ENCODE measurements at places on chromosomes 1 and 21.
A peak's percentile ranks its signal among the peaks of the same experiment; 100 is the strongest.

- DNase-seq: no peak
Measured at GRCh38 chr21:14454016-14455009, 71.4 kb upstream of the HSPA13 start.

DNA sequence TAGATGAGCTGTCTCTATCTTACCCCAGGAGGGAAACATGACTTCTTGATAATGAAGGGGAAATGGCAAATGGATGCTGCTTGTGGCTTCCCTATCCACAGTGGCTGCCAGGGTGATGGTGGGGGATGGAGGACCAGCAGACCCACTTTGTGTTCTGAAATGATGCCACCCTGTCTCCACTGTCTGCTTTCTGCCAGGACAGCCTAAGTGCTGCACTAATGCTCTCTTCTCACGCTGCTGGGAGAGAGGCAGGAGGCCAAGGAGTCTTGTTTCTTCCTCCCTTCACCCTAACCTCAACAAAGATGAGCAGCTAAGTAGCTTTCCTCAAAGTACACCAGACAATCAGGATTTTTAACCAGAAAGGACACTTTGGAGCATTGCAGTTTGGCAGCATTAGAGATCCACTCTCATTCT is 36.6 kb downstream of the XCL1 start:
- DNase-seq: no peak

DNA sequence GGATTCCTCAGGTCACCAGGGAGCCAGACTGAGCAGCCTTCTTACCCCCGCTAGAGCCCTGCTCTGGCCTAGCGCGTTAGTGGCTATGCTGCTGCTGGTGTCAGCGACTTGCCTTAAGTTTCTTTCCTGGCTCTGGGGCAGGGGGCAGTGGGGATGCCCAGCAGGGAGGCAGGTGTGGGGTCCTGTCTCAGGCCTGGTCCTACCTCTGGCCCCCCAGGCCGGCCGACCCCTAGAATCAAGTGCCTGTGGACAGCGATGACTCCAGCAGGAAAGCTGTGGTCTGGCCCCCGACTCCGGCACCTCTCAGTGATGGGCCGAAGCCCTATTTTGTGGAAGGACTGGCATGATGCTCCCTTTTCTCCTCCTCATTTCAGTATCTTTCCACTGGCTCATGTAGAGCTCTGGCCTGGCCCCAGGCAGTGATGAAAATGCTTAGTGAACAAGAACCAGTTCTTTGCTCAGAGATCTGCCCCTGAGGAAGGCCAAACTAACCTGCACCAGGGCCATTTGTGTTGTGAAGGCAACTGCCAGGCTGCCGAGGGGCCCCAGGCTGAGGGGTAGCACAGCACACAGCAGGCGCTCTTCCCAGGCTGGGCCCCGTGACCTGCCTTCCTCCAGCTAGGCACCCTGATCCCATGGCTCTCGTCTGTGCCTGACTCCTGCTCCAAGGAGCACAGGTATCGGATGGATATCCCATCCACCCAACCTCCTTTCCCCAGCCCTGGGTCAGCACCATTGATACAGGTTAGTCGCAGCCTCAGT is 23.7 kb downstream of the MRPL37 start:
- DNase-seq: no peak

DNA sequence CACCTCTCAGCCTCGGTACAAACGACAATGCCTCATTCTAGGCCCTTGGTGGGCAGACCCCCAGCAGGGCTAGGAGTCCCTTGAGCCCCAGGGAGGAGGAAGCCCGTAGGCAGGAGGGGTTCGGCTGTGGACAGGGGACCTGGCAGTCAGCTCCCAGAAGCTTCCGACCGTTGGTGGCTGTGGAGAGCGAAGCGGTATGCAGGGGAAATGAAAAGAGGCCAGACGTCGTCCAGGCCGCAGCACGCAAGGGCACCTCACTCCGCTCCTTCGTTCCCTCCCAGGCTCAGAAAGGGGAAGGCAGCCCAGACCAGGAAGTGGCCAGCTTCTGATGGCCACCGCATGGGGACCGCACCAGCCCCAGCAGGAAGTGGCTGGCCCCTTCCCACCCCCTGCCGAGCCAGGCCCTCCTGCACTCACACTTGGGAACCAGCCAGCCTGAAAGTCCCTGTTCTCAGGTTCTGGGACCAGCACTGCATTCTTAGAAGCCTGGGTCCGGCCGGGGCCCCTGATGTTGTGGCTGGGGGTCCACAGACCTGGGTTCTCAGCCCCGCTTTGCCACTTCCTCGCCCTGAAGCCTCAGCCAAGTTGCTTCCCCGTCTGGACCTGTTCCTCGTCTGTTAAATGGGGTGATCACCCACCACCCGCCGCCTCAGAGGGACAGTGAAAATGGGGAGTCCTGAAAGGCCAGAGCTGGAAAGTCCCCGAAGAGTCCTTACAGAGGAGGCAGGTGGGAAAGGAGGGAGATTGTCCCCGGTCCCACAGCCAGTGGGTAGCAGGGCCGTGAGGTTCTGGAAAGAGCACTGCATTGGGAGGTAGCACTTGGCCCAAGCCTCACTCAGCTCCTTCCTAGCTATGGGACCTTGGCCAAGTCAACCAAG is 104.0 kb upstream of the RUNX3 start:
- no peak for DNase-seq

GRCh38 chr1:68015971-68016370 is 34.5 kb downstream of the DIRAS3 start:
- no peak for DNase-seq

DNA sequence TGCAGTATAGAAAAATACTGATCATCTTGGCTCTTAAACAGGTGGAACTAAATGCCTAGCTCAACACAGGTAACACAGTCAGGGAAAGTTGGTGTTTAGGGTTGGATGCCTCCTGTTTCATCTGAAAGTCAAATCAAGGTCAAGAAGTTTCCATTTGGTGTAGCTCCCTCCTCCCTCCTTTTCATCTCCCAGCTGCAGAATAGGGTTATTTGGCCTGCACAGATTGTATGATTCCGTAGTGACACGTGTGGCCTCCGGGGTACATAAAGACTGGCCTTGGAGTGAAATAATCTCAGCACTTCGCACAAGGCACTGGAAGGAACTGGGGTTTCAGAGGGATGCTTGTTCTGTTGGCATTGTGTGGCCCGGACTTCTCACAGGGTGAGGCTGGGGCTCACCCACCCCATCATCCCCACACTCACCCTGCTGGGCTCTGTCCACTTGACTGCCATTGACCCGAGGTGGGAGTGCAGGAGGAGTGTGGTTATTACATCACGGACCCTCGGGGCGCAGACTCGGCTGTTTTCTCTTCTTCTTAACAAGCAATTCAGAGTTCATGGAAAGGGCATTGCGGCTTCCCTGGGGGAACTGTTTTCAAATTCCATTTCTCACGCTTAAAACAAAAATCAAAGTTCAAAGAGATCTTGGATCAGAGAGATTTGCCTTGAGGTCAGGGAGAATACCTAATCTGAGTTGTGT is 18.4 kb downstream of the IGSF5 start:
- no peak for DNase-seq

DNA sequence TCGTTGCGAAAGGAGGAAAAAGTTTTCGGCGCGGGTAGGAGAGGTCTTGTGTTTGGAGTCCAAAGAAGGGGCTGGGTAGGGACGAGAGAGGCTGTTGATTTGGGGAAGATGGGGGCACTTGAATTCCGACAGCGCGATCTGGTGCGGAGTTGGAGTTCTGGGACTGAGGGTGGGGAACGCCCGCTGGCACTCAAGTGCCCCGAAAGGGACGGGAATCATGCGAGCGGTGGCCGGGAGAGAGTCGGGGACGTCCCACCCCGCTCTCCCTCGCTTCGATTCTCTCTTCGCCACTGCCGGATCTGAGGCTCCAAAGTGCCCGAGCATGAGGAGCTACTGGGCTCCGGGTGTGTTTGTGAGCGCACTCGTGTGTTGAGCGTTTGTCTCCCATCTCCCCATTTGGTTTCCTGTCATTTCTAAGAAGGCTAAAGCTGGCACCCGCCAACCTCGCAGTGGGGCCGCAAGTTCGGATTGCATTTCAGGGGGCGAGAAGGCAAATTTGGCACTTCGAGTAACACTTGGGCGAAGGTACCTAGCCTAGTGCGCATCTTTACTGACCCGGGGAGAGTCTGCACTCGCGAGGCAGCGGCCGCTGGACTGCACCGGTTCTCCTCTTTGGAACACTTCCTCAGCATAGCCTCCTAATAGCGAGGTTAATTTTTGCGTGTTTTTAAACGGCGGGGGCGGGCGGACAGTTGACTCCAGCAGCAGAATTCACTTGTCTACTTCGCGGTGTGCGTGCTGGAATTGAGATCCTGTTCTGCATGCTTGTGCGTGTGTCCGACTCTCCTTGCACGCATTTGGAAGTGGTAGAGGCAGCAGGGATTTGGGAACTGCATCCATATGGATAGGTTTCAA is 1.2 kb downstream of the CHRM3 start:
- no peak for DNase-seq

DNA sequence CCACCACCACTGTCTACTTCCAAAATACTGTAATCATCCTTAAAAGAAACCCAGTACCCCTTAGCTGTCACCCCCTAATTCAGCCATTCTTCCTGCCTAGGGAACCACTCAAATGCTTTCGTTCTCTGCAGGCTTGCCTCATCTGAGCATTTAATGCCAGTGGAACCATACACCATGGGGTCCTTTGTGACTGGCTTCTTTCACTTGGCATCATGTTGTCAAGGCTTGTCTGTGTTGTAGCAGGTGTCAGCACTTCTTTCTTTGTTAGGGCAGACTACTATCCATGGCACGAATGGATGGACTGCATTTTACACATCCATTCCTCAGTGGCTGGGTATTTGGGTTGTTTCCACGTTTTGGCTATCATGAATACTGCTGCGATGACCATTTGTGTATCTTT is 28.5 kb downstream of the SH3BGR start:
- no peak for DNase-seq

DNA sequence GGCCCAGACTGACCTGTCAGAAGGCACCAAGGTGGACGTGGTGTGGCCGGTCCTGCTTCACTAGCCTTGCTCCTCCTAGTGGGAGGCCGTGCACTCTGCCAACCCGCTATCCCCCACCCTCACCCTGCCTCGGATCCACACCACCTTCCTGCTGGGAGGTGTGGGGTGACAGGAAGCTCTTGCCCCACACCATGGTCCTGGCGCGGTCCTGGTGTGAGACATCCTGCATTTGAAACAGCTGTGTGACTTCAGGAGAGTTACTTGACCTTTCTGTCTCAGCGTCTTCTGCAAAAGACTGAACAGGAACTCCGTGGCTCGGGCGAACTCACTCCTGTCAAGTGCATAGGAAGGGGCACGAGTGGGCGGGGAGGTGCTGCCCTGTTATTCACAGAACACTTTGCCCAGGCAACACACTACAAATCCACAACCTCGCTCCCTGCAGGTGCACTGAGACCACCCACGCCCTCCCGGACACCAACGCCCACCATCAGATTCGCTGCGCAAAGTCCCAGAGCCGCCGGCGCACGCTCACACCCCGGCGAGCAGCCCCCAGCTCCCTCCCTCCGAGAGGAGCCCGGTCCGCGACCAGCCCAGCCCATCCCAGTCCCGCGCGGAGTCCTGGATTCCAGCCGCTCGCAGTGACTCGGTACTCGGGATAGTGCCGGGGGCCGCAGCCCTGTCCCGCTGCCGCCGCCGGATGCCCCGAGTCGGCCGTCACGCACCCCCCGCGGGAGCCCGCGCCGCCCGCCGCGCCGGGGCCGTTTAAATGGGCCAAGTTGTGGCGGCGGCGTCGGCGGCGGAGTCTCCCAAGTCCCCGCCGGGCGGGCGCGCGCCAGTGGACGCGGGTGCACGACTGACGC is at the start of gene SAMD11:
SAMD11 (plus strand) TSS at position 793 of the 860 bp plus-strand sequence. CDS start 509 bp downstream, outside the sequence.
- DNase-seq: peak; percentile 85

GRCh38 chr1:224081604-224082003 is 32.3 kb upstream of the FBXO28 start:
- no peak for DNase-seq

DNA sequence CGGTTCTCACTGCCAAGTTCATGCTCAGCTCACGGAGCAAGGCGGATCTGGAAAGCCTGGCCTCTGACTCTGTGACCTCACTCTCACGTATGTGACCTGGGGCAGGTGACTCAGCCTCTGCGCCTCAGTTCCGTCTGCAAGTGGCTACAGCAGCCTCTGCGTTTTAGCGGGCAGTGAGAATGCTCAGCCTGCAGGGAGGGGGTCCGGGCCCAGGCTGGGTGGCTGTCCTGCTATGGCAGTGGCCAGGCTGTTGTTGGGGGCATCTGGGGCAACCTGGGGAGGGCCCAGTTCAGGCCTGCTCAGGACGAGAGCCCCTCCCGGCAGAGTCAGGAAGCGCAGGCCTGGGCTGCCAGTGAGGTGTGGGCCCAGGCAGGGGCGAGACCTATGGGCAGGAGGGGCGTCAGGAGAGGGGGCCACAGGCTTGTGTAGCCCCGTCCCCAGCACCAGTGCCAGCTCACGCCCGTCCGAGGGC is 27.9 kb downstream of the ARHGEF16 start:
- no peak for DNase-seq

GRCh38 chr1:155080312-155081228 is 1.9 kb downstream of the EFNA3 start:
- DNase-seq: no peak

DNA sequence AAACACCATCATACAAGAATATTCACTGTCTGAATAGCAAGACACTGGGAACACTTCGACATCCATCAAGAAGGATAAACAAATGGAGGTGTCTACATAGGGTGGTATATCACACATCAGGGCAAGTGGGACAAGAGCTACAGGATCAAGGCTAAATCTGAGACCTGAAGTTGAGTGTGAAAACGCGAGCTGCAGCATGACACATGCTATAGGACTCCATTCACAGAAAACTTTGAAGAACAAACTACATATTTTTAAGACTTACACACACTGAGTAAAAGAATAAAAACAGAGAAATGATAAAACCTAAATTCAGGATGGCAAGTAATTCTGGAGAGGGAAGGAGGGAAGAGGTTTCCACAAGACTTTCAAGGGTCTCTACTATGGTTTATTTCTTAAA is 2.1 kb downstream of the TTC39A start:
- no peak for DNase-seq

GRCh38 chr1:175195798-175196197 is 3.2 kb upstream of the KIAA0040 start:
- DNase-seq: no peak

- peak; percentile 19 for DNase-seq
Measured at GRCh38 chr1:211386921-211387320, 60.3 kb downstream of the TRAF5 start.

GRCh38 chr1:181062836-181063428 is 25.6 kb upstream of the IER5 start:
- DNase-seq: peak; percentile 77

DNA sequence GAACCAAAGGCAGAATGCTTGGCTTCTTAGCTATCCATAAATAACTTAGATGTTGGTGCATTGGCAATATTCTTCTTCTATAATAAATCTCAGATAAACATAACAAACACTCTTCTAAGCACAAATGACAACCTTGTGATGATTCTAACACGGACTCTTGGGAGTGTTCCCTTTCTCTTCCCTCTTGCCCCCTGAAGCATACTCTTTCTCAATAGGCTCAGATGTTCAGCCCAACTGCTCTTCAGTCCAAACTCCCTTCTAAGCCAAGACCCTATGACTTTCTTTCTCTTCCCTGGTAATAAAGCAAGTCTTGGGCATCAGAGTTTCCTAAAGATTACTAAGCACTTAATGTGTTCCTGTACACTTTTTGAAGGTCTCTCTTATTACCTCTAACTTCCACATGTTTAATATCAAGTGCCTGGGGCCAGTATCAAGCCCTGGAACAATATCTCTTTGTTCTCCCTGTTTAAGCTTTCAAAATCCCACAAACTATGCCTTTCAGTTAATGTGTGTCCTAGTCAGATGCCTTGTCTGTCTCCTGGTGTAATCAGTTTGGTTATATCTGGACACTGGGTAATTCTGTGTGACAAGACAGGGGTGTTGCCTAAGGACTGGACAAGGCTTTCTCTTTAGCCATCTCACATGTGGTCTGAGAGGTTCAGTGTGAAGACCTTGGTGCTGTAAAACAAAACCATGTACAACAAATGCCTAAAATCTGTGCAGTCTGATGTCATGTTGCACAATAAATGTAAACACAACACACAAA is 92.9 kb upstream of the IVNS1ABP start:
- peak; percentile 86 for DNase-seq

- no peak for DNase-seq
Measured at GRCh38 chr1:204419064-204419403, 7.4 kb upstream of the PPP1R15B start.

Data from fibroblast of gingiva (primary cell).